Left ventricle myocardium inferior (tissue), 1 donor: ENCODE measurements at places on chromosomes 12 and 14. TPM values are rescaled to one million over a fixed set of nuclear protein-coding genes. Genes with fewer than 3 reads are reported as not detected.

DNA sequence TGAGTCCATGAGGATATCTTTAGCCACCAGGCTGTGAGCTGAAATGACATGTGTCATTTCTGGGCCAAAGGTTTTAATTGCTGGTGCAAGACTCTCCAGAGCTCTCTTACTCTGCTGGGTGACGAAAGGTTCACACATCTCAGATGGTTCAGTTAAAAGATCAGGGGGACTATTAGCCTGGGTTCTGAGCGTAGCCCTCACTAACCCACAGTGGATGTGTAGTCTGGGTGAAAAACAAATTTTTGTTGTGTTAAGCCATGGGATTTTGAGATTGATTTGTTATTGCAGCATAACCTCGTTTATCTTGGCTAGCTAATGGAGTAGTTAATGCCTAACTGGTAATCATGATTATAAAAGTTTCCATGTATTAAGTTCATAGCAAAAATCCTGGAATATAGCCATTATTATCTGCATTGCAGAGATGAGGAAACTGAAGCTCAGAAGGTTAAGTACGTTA, 251.5 kb downstream of the RMST start:
- DNase-seq = no peak

DNA sequence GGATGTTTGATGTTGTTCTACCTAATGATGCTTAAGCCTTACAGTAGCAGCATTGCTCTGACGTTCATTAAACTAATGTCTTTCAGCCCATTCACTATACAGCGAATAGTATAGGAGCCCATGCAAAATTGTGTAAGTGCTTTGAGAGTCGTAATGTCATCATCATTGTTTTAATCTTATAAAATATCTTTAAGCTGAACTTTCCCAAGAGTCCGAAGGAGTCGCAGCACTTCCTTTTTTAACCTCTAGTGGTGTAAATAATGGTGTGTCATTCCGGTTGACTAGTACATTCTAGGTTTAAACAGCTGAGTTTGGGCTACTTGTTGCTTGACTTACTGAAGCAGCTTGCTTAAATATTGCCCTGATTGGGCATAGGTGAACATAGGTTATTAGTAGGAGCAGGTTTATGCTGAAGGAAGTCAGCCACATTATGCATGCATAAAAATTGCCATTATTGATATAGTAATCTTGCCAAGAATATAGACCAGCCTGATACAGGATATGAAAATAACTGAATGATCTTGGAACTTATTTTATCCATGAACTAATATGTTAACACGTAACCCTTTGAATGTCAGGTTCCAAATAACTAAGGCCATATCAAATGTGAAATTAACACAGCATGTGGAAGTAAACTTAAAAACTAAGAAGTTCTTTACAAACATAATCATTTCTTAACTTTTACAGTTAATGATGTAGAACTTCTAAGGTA, 2.6 kb downstream of the WNK1 start:
- no peak for DNase-seq

DNA sequence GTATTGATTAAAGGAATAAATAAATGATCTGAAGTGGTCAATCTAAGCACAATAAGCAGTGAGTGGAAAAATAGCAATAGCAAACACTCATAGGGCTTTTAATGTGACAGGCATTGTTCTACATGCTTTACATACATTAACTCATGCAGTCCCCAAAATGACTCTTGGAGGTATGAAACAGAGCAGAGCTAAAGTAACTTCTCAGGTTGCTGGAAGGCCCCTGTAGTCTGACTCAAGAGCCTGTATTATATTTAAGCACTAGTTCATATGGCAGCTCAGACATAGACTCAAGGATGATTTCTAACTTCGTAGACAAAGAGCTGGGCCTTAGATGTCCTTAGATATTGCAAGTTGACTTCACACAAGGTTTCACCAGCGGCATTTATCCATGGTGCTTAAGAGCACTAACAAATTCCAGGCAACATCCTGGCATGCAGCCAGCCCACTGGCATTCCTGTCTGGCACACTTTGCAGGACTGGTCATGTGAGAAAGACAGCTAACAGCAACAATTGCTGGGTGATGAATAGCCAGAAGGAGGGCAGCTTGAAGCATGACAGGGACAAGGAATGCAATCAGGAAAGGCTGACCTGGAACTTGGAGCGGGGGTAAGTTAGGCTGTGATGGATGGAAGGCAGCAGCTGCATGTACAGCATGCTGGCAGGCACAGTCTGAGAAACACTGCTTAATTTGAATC, 22.9 kb upstream of the KTN1 start:
- DNase-seq = peak; percentile 84

- DNase-seq = peak; percentile 8
These were observed 50.0 kb downstream of the VWF start for GRCh38 chr12:6074427-6074826.

DNA sequence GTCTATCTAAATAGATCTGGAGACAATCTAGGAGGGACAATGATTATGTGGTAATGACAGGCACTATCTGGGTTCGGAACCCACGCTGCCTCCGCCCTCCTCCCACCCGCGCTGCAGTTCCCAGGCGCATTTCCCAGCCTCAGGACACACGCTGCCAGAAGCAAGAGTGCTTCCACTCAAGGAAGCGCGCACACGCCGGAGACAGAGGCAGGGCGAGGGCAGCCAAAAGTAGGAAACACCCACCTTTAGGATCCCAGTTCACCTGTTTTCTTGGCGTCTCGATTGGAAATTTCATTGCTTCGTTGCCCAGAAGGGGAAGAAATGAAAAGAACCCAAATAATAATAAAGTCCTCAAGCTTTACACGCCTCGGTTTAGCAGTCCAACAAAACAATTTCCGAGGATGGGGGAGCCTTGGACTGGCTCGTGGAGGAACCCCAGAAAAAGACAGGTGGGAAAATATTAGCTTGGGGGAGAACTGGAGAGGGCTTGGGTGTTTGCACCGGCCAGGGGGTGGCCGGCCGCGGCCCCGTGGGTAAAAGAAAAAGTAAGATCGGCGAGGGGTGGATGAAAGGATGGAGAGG, 474 bp downstream of the KCNK10 start:
- no peak for DNase-seq

- DNase-seq = no peak
These were observed 873.2 kb downstream of the NRXN3 start for GRCh38 chr14:79043194-79043889.

The AKAP3 gene
- 2.7 TPM for total RNA-seq

The ASB8 gene
- total RNA-seq = 80.3 TPM

The SUSD6 gene
- total RNA-seq = 23.9 TPM
